NCI-H2171 treated with DMSO at 0.1 percent for 48 hours (cell line): ENCODE measurements at places on chromosomes 2 and 18.
A peak's percentile ranks its signal among the peaks of the same experiment; 100 is the strongest.

DNA sequence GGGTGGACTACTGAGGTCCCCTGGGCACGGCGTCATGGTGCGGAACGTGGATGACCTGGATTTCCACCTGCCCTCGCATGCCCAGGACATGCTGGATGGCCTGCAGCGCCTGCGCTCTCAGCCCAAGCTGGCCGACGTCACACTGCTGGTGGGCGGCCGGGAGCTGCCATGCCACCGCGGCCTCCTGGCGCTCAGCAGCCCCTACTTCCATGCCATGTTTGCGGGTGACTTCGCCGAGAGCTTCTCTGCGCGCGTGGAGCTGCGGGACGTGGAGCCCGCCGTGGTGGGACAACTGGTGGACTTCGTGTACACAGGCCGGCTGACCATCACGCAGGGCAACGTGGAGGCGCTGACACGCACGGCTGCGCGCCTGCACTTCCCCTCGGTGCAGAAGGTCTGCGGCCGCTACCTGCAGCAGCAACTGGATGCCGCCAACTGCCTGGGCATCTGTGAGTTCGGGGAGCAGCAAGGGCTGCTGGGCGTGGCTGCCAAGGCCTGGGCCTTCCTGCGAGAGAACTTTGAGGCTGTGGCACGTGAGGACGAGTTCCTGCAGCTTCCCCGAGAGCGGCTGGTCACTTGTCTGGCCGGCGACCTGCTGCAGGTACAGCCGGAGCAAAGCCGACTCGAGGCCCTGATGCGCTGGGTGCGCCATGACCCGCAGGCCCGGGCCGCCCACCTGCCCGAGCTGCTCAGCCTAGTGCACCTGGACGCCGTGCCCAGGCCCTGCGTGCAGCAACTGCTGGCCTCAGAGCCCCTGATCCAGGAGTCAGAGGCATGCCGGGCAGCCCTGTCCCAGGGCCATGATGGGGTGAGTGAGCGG lies 2.5 kb downstream of the KLHL30 start:
- no peak for DNase-seq

GRCh38 chr2:115946341-115946740 lies 1503.9 kb downstream of the DPP10 start:
- DNase-seq: no peak

- DNase-seq: peak; percentile 93
These were observed 146.0 kb downstream of the SETBP1 start for GRCh38 chr18:44826418-44827259.

DNA sequence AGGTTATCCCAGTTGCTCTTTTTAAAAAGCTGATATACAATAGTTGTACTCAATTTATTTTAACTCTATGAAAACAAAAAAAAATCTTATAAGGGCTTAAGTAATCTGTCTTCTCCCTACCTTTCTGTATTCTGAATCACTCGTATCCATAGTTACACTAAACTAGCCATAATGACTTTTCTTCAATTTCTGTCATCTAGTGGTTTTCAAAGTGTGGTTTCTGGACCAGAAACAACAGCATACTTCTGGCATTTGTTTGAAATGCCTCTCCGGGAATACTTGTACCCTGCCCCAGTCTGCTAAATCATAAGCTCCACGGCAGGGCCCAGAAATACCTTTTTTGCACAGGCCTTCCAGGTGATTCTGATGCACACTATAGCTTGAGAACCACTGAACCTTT lies 253.6 kb downstream of the LRRTM4 start:
- no peak for DNase-seq

- no peak for DNase-seq
These were observed 165.3 kb downstream of the GALNT1 start for GRCh38 chr18:35746826-35747339.

DNA sequence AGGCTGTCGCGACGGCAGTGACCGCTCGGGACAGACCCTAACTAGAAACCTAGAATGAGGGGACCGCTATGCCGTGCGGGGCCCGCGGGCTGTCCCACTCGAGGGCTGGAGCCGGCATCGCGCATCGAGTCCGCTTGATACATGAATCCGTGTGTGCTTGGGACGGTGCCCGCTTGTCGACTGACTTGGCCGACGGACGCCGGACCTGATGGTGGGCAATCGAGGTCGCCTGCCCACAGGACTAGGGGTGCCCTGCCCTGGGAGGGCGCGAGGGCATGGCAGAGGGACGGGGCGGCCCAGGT lies 749 bp upstream of the PTMA start:
- no peak for DNase-seq

DNA sequence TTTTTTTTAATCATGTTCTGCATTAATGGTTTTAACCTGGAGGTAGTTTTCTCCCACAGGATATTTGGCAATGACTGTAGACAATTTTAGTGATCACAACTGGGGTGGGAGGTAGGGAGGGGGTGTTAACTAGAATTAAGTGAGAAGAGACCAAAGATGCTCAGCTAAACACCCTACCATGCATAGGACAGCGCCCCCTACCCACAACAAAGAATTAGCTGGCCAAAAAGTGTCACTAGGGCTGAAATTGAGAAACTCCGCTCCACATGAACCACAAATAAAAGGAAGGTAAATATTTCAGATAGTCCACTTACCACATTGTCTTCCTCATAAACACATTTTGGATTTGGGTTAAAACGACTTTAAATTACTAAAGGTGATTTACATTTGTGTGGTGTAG lies 942.6 kb downstream of the SUCLG1 start:
- DNase-seq: no peak

- no peak for DNase-seq
These were observed 508.9 kb downstream of the FBXO15 start for GRCh38 chr18:73638709-73639108.

- DNase-seq: no peak
These were observed 376.6 kb downstream of the HRH4 start for GRCh38 chr18:24837066-24837465.

DNA sequence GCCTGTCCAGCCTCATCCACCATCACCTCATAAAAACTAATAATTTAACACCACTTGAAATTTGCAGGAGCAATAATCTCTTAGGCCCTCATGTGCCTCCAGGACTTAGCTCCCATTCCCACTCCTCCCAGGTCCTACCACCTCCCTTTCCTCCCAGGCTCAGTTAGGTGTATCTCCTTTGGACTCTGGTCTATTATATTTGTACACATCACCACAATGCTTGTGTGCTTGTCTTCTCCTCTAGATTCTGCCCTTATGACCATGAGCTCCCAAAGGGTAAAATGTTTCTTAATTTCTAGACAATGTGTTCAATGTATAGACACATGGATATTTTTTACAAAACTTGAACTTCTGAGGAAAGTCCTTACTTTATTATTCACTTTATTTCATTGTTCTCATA lies 182.0 kb upstream of the ZC3H15 start:
- DNase-seq: no peak

GRCh38 chr18:8615397-8616027 lies 6.3 kb downstream of the RAB12 start:
- DNase-seq: peak; percentile 89

- no peak for DNase-seq
These were observed 19.4 kb downstream of the CDH20 start for GRCh38 chr18:61352611-61353010.

- no peak for DNase-seq
These were observed 7.2 kb downstream of the NPC1 start for GRCh38 chr18:23578891-23579653.

DNA sequence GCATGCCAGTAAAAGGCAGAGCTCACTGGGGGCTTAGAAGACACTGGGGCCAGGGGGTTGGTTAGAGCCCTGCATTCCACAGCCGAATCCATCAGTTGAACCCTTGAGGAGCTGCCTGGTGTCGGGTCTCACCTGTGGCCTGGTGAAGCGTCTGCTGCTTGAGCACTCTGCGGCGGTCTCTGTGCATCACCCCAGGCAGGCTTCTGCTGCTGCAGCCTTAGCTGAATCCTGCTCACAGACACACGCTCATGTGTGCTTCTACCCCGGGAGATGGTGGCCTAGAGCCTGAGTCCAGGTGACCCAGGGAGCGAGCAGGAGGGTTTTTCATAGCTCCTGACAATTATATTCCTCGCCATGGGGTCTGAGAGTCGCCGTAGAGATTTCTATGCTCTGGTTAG lies 192.1 kb downstream of the MGAT5 start:
- DNase-seq: peak; percentile 73

GRCh38 chr2:134647607-134648256 lies 71.1 kb downstream of the TMEM163 start:
- DNase-seq: no peak

GRCh38 chr2:237449193-237449881 lies 35.4 kb upstream of the COL6A3 start:
- DNase-seq: no peak

DNA sequence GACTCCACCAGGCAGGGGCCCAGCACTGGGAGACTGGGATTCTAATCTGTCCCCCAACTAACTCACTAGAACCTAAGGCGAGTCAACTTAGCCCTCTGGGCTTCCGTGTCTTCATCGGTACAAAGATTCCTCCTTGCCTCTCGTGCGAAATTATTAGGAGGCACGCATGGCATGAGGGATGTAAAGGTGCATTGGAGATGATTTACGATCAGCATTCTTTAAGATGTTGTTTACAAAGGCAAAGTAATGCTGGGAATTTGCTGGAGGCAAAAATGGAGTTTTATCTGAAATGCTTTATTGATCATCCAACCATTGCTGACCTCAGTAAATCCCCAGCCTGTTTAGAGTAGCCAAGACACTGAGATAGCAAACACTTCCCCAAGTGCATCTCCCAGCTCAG lies 171.8 kb upstream of the KLHL29 start:
- DNase-seq: no peak

DNA sequence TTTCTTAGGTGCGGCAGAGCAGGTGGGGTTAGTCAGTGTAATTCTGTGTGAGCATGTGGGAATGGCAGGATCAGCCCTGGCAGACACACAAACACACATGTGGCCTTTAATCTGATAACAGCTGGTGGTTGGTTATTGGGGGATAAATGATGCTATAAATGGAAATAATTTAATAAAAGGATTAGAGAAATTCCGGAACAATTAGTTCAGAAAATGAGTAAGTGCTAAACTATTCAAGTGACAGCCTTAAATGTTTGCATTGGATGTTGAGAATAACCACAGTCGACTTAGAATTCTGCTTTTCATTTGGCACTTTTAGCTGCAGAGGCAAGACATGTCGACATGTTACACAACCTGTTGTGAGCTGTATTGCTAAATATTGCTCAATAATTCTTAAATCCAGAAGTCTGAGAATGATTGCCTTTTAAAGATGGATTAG lies 7.2 kb downstream of the SMYD1 start:
- DNase-seq: no peak

- DNase-seq: peak; percentile 11
These were observed 1.9 kb downstream of the CLK1 start for GRCh38 chr2:200862532-200863000.

DNA sequence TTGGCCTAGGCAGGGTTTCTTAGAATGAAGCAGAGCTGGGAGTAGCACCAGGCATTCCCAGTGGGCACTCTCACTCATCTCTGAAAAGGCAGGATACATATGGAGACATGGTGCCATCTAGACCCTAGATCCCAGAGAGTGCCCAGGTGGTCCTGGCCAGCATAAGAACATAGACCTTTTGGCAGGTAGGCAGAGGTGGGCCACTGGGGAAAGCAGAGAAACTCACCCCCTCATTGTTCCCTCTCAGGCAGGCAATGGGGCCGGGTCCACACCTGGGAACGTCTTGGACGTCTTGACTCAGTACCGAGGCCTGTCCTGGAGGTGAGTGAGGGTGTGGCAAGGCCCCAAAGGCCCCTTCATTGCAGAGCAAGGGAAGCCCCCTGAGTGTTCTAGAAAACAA lies 69.2 kb downstream of the PLB1 start:
- no peak for DNase-seq

GRCh38 chr2:20588918-20589871 lies 61.7 kb downstream of the HS1BP3 start:
- no peak for DNase-seq

- DNase-seq: no peak
These were observed 231.1 kb downstream of the MBD5 start for GRCh38 chr2:148251993-148252392.

DNA sequence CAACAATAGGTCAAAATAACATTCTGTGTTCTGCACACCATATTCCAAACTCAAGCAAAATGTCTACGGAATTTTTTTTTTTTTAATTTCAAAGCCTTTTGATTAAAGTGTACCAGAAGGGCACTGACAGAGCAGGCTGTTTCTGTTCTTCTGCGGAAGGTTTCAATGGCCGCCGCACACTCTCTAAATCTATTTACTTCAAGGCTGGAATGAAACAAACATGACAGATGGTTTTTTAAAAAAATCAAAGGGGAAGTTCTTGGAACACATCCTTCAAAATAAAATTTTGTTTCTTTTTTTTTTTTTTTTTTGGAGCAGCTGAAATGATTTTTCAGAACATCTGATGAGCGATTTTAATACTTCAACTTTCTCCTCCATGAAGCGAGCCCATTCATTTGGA lies 259.1 kb downstream of the TXNL1 start:
- DNase-seq: peak; percentile 3

DNA sequence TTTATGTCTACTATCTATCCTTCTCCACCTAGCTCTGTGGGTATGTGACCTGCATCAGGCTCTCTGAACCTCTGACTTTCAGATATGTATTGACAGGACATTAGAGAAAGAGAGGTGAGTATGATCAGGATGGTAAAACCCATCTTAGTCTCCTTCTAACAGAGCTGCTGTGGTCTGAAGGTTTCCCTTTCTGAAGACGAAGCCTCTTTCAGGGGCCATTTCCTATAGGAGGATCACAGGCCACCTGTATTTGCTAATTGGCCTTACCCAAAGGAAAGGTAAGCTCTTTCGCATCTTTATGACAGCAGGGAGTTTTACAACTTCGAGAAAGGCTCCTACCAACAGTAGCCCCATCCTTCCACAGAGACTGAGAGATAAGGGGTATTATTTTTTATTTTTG lies 442.9 kb downstream of the KCNJ3 start:
- DNase-seq: no peak

DNA sequence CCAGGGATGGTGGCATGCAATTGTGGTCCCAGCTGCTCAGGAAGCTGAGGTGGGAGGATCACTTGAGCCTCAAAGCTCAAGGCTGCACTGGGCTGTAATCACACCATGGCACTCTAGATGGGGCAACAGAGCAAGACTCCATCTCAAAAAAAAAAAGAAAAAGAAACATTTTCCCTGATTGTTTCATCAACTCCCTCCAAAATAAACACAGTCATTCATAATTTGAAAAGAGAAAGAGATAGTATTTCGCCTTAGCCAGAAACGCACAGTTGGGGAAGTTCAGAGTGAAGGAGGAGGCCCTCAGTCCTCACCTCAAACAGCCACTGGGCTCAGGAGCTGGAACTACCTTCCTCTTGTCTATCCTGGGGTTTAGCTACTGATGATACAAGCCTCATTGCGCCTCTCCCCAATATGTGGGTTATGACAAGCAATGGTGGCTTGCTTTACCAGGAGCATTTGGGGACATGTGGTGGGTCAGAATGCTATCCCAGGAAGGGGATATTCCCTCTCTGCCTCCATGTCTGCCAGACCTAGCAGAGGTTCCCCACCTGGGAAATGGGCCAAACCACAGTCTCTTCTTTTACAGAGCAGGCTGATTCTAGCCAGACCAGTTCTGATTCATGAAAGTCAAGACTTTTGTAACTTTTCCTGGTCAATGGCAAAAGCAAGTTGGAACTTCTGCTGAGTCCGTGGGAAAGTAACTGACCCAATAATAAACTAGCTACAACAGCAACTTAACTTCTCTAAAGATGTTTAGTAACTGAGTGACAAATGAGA lies 22.2 kb upstream of the TMEM87B start:
- peak; percentile 84 for DNase-seq
